ENCODE measurements at places on chromosomes 2 and 18. TPM values are rescaled to one million over a fixed set of nuclear protein-coding genes. Genes with fewer than 3 reads are reported as not detected.

SFTPB gene
- 0.06 TPM for total RNA-seq

CCDC195 gene
- total RNA-seq = not detected

ABCG8 gene
- not detected for total RNA-seq

TMEM163 gene
- 0.16 TPM for total RNA-seq

RAX gene
- total RNA-seq = not detected

REG1B gene
- not detected for total RNA-seq

CPLX4 gene
- not detected for total RNA-seq

DOCK10 gene
- 37.1 TPM for total RNA-seq

RAB10 gene
- 258 TPM for total RNA-seq

MDH1B gene
- total RNA-seq = 1.6 TPM

PRKAG3 gene
- not detected for total RNA-seq

ITM2C gene
- 74.5 TPM for total RNA-seq

ENOSF1 gene
- 21.1 TPM for total RNA-seq

UGT1A6 gene
- total RNA-seq = 1.1 TPM

SERPINB8 gene
- 9.3 TPM for total RNA-seq

All from A549 treated with Hydrocortisone at 1 μM for 4 hours (cell line).